ENCODE measurements at places on chromosomes 3 and 15.

DNA sequence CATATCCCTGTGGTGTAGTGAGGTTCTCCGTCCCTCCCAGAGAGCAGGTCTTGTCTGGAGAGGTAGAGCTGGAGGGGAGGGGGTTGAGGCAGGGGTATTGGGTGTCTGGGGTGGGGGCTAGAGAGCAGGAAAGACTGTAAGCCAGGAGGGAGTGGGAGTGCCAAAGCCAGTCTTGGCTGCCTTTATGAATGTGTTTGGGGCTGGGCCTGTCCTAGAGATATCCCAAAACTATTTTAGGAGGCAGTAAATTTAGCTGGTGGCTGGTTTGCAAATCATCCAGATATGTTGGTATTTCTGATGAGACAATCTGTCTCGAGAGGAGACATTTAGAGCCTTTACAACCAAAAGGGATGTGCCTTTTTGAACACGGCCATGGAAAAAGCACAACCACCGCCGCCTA, 166.6 kb downstream of the TLE3 start:
- no peak for DNase-seq

DNA sequence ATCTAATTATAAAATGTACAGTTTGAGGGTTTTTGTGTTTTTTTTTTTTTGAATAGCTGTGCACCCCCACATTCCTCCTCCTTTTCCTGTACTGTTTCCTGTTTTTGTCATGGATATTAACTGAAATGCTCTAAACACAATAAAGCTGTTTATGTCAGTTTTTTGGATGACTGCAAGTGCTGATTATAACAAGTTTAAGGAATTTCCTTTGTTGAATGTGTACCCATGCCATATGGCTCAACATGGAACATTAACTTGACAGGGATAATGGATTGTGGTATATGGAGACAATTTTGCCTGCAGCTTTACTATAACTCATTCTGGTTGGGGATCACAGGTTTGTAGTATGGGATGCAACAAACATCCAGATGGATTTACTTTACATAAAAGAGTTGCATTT, 216.4 kb downstream of the TCF12 start:
- DNase-seq, result no peak

DNA sequence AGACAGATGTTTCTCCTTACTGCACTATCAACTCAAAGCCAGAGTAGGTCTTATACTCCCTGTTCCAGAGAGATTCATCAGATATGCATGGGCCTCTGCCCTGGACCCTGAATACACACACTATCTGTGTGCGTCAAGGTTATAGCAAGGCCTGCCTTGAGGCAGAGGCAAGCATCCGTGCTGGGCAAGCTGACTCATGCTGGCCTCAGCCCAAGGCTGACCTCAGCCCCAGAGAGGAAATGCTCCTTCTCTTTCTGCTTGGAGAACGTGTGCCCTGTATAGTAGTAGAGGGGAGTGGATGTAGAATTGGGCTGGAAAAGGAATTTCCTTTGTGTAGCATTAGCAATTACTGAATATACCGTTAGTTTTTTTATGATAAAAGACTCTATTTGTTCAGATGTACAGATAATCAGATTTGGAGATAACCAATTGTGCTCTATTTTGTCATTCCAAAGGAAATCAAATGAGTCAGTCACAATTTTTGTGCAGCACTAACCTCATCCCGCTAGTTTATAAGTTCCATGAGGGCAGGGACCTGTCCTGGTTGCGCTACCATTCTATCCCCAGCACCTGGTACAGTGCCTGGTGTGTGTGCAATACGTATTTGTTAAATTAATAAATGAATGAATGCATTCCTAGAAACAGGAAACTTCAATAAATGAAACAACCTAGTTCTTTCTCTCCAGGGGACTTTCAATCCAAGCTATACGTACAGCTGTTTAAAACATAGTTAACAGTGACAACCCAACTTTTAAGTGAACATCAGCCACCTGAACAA, 13.3 kb upstream of the PAQR9 start:
- no peak for DNase-seq

- no peak for DNase-seq
These were observed 10.8 kb downstream of the TRPM1 start for GRCh38 chr15:31090766-31091165.

- DNase-seq, result no peak
These were observed 10.1 kb downstream of the SRP14 start for GRCh38 chr15:40028853-40029252.

DNA sequence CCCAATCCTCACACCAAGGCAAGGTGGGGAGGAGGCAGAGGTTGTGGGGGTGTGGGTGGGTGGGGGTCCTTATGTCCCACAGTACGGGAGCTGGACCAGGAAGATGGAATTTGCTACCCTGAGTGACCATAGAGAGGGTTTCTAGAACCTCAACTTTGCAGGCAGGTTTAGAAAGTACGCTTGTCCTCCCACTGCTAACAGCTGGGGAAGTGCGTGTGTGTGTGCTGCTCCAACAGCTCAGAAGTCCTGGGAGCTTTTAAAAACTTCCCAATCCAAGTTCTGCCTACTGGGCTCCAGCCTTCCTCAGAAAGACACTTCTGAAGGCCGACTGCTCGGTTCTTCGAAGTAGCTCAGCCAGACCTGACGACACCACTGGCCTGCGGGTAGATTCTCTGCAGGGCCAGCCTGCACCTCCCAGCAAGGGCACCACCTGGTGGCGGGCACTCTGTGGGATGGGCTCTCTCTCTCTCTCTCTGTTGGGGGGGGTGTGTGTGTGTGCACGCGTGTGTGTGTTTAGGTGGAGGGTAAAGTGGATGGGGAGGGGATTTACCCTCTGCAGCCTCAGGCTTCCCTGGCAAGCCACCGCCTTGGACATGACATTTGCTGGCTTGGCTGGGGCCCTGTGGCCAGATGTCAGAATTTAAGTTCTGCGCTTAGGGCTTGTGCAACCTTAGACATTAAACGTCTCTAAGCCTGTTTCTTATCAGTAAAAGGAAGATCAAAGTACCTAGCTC, 15.6 kb downstream of the TMEM158 start:
- no peak for DNase-seq

DNA sequence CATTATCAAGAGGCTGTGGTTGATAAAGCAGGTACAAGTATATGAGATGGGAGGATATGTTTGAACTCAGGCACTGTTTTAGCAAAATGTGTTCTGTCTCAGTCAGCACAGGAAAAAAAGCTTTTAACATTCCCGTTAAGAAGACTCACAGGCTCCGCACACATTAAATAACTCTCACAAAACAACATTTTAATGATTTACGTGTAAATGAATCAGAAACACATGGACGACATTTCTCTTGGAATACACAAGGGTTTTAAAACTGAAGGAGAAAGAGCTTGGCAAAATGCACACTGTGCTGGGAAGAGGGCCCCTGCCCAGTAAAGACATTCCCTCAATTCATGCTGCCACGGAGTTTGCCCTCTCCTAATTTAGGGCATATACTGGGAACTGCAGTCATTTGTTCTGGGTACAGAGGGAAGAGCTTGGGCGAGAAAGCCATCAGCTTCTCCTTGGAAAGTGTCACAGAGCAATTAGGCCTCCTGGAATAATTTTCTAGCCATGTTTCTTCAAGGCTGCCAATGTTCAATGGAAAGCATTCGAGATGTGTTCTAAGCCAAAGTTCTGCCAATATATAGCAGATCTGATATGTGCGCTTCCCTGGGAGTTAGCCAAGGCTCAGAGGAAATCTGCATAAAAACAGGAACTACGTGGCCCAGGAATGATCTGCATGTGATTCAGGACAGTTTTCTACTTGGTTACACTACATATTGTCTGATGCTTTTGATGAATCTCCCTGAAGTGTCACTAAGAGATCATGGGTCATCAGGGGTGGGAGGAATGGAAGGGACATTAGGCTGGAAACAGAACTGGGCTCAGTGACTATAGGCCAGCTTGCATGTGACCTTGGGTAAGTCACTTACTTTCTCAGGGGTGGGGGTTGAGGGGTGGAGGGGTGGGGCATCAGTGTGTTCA, 2.2 kb upstream of the MASP1 start:
- no peak for DNase-seq

GRCh38 chr3:194064380-194065332, 71.3 kb upstream of the HES1 start:
- no peak for DNase-seq

DNA sequence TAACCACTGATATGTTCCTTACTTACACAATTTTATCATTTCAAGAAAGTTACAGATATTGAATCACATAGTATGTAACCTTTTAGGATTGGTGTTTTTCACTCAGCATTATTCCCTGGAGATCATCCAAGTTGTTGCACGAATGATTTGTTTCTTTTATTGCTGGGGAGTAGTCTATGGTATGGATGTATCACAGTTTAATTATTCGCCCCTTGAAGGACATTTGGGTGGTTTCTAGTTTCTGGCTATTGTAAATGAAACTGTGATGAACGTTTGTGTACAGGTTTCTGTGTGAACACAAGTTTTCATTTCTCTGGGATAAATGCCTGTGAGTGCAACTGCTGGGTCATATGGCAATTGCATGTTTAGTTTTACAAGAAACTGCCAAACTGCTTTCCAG, 68.8 kb downstream of the NMNAT3 start:
- no peak for DNase-seq

- peak; percentile 12 for DNase-seq
These were observed 13.3 kb downstream of the NLGN1 start for GRCh38 chr3:173410849-173411248.

DNA sequence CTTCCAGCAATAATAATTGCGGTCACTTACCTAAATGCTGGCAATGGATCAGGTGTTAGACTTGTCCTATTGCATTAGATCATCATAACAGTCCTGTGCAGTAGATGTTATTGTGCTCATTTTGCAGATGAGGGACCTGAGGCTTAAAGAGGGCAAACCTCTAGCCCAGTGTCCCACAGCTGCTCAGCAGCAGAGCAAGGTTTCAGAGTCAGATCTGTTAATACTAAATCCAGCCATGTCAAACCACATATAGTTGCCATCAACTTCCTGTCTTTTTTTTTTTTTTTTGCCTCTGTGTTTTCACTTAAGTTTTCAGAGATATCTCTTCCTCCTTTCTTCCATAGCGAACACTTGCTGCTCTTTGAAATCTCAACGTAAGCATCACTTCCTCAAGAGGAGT, 12.1 kb downstream of the FEZF2 start:
- no peak for DNase-seq

DNA sequence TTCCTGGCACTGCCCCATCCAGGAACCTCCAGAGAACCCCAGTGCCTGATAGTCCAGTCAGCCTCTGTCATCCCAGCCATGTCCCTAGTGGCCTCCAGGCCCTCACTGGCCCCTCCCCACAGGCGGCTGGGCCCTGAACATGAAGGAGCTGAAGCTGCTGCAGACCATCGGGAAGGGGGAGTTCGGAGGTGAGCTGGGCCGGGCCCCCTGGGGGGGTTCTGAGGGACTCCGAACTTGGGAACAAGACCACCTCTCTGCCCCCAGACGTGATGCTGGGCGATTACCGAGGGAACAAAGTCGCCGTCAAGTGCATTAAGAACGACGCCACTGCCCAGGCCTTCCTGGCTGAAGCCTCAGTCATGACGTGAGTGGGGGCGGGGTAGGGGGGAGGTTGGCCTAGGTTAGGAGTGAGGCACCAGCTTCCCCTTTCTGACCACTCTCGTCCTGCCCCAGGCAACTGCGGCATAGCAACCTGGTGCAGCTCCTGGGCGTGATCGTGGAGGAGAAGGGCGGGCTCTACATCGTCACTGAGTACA, 12.0 kb upstream of the LMAN1L start:
- DNase-seq, result no peak

DNA sequence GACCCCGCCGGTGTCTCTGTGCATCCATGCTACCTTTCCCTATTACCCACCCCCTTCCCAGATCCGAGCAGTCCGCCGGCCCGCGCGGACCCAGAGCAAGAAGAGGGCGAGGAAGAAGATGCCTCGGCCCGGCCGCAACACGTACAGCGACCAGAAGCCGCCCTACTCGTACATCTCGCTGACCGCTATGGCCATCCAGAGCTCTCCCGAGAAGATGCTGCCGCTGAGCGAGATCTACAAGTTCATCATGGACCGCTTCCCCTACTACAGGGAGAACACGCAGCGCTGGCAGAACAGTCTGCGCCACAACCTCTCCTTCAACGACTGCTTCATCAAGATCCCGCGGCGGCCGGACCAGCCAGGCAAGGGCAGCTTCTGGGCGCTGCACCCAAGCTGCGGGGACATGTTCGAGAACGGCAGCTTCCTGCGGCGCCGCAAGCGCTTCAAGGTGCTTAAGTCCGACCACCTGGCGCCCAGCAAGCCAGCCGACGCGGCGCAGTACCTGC, 788 bp downstream of the FOXB1 start:
- DNase-seq, result no peak

DNA sequence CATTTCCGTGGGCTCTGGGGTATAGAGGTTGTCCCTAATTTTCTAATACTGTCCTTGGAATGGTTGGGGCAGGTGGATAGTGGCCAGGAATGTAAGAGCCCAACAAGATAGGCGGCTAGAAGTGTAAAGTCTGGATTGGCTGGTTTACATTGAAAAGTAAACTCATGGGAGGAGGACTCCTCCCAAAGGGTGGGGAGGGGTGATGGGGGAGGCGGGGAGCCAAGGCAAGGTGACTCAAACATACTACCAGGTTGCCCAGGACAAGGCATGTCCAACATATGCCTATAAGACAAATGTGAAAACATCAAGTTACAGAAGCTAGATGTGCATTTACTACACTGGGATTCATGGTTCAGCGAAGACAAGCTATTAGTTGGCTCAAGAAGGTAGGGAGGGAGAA, 14.3 kb upstream of the SAMMSON start:
- DNase-seq, result no peak

DNA sequence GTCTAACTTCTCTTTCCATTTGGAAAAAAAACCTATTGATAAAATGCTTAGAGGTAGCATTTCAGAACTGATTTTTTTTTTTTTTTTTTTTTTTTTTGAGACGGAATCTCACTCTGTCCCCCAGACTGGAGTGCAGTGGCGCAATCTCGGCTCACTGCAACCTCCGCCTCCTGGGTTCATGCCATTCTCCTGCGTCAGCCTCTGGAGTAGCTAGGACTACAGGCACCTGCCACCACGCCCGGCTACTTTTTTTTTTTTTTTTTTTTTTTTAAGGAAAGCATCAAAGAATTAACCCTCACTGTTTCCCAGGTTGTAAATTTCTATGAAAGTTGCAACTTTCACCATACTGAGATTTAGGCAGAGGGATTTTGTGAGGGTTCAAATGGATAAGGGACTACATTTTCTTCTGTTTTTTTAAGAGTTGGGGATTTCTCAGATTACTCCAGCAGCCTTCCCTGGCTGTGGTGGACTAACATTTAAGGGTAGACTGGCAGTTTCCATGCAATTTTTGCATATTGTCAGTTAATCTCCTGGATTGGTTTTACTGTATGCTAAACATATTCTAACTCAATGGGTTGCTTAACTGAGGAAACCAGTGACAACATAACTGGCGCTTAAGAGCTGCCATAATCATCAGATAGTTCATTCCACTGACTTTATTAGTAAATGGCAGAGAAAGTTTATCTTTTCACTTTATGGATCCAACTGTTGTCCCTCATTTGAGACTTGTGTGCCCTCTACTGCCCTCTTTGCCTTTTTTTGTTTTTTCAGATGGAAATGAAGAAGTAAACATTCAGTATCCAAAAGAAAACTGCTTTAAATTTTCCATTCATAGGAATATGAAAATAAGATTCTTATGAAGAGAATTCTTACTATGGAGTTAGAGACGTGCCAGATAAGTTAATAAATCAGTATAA, 93.7 kb downstream of the NPTN start:
- no peak for DNase-seq
